Subcutaneous adipose tissue (tissue), 4 donors: ENCODE measurements at places on chromosomes 16 and 17. TPM values are rescaled to one million over a fixed set of nuclear protein-coding genes. Genes with fewer than 3 reads are reported as not detected.

The CD300H gene
- total RNA-seq: not detected

The CCL2 gene
- total RNA-seq: 24.1 TPM

The CCDC47 gene
- 45.6 TPM for total RNA-seq

The KRT28 gene
- total RNA-seq: not detected

The TBC1D3 gene
- total RNA-seq: not detected

The KIAA0513 gene
- 5.5 TPM for total RNA-seq
